ENCODE measurements at places on chromosomes 6 and 20. TPM values are rescaled to one million over a fixed set of nuclear protein-coding genes. Genes with fewer than 3 reads are reported as not detected.

HTR1E gene
- total RNA-seq = 1.7 TPM

PTPRT gene
- 30.8 TPM for total RNA-seq

NOX3 gene
- not detected for total RNA-seq

RAET1L gene
- total RNA-seq = not detected

SUMO4 gene
- 5.8 TPM for total RNA-seq

MMP24OS gene
- total RNA-seq = 10.1 TPM

GSTA3 gene
- 4.4 TPM for total RNA-seq

ZBTB46 gene
- 13.4 TPM for total RNA-seq

ADGRB3 gene
- 99.7 TPM for total RNA-seq

TCF15 gene
- 1.8 TPM for total RNA-seq

CLPSL1 gene
- not detected for total RNA-seq

C20orf204 gene
- total RNA-seq = 0.69 TPM

HLA-DRA gene
- 90.1 TPM for total RNA-seq

HTR1B gene
- total RNA-seq = 5.2 TPM
